ENCODE measurements at places on chromosomes 4 and X.
A peak's percentile ranks its signal among the peaks of the same experiment; 100 is the strongest.

DNA sequence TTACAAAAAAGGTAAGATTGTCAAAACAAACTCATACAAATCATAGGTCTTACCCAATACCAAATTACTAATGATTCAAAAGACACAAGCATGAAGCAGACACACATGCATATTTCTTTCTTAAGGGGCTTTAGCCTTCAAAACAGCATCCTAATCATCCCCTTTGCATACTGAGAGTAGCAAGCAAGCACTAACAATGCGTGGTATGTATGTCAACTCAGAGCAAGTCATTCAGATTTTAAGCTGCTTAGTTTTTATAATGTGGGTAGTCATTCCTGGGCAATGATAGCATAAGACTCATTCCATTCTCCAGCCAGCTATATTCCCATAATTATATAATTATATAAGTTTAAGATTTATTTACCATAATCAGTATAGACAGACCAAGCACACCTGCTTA, 219.6 kb downstream of the DKK2 start:
- DNase-seq: no peak

DNA sequence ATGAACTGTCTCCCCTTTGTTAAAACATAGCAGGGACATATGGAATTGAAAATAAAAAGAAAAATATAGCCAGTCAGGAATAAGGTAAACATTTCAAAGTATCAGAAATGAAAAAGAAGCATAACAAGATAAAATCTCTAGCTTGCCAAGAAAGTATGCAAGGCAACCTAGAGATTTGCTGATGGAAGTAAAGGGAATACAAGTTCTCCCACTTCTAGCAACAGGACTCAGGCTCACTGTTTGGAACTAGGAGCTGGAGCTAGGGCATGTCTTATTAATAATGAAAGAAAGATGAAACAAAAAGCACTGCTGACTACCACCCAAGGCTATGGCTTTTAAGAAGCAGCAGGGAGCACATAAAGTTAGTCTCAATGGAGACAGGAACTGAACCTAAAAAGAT, 18.2 kb downstream of the ANKRD50 start:
- no peak for DNase-seq

- DNase-seq: no peak
Measured at GRCh38 chr4:68719075-68719473, 48.6 kb upstream of the UGT2B15 start.

DNA sequence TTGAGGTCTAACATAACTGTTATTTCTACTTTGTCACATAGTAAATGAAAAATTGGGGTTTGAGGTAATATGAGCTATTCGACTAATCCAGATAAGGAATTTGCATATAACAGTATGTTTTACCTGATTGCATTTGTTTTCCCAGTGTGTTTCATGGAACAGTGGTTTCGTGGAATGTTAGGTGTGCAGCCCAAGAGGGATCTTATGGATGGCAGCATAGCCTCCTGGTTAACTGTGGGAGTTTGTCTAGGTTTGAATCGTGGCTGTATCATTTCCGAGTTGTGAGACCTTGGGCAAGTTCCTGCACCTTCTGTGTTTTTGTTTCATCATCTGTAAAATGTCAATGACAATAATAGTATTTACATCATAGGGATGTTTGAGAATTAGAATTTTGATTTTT, 7.9 kb downstream of the BMPR1B start:
- no peak for DNase-seq

- DNase-seq: no peak
Measured at GRCh38 chr4:139582044-139582443, 26.0 kb upstream of the SETD7 start.

- DNase-seq: peak; percentile 59
Measured at GRCh38 chr4:2433609-2434350, 15.0 kb downstream of the CFAP99 start.

- DNase-seq: no peak
Measured at GRCh38 chr4:123477711-123478209, 81.2 kb downstream of the SPRY1 start.

GRCh38 chrX:153667281-153667955, 6.2 kb downstream of the PNCK start:
- no peak for DNase-seq

- DNase-seq: peak; percentile 93
Measured at GRCh38 chr4:38308728-38309311, 348.6 kb downstream of the PTTG2 start.

DNA sequence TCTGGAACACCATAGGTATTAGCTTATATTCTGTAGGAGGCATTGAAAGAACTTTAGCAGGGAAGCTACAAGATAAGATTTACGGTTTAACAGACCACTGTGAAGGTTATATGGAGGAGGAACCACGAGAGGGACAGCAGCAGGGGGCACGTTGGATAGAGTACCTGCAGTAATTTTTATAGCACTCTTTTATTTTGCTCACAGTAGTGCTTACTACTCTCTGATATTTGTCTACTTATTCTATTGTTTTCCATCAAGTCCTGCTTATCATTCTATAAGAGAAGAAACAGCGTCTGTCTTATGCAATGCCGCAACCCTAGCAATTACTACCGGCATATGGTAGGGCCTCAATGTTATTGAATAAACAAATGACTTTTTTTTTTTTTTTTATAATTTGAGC, 122.5 kb downstream of the PCDH7 start:
- no peak for DNase-seq

DNA sequence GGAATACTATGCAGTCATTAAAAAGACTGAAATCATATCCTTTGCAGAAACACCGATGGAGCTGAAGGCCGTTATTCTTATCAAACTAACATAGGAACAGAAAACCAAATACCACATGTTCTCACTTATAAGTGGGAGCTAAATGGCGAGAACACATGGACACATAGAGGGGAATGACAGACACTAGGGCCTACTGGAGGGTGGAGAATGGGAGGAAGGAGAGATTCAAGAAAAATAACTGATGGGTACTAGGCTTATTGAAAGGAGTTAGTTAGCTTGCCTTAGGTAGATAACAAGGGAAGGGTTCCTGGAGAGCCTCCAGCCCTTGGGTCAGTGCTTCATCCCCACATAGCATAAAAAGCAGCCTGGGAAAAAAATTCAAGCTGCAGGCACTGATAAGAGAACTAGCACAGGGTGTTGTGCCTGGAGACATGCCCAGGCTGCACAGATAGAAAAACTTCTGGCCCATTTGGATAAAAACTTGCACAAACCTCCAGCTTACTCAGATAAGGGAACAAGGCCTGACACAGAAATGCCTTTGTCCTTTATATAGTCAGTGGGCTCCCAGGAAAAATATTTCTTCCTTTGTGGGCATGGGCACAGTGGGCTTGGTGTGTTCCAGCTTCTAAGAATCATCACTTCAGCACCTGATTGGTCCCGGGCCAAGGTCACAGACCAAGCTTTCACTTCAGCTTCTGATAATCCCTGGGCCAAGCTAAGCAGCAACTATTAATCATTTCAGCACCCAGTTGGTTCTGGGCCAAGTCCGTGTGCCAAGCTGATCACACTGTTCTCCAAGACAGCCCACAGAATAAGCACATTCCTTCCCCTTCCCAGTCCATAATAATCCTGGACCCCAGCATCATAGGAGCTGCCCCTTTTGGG, 23.1 kb upstream of the PWWP3B start:
- no peak for DNase-seq

DNA sequence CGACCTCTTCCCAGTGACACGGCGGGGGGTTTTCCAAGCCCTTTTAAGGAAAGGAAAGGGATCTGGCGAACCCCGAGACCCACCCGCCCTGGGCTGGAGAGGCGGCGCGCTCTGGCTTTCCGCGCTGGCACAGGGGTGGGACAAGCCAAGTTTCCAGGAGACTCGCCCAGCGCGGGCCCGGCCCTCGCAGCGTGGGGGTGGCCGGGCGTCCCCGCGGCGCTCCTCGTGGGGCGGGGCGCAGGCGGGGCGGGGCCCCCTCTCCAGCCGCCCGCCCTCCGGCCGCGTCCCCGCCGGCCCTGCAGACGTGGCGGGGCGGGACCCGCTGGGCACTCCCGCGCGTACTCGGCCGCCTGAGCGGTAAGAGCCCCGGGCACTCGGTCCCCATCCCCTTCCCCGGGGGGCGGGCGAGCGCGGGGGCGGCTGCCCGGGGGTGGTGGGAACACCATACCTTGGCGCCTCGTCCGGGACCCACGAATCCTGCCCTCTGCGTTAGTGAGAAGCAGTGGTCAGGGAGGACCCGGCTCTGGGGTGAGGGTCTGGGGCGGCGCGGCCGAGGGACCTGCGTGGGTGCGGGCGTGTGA, at the start of gene FAM114A1:
FAM114A1 (plus strand) TSS at position 329 of the 581 bp plus-strand sequence. CDS start 10,273 bp downstream, outside the sequence.
- peak; percentile 67 for DNase-seq

- no peak for DNase-seq
Measured at GRCh38 chrX:17052210-17052609, 105.8 kb downstream of the REPS2 start.

DNA sequence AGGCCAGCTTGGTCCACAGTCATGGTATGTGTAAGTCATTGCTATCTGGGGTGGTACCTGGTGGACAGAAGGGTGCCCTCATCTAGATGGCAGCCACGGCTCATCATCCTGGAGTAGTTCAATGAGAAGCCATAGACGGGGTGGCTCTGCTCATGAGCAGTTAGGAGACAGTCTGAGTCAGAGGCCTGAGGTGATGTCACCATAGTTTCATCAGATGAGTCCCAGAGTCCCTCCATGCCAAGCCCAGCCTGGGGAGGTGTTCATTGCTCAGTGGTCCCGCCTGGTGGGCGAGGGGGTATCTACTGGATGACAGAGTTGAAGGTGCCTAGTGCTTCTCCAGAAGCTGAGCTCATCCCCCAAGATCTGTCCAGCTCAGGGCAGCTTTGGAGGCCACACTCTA, 49.8 kb downstream of the DLG3 start:
- DNase-seq: no peak

- DNase-seq: no peak
Measured at GRCh38 chr4:37821953-37822605, 4.4 kb upstream of the PGM2 start.

- no peak for DNase-seq
Measured at GRCh38 chr4:24686866-24687692, 102.7 kb upstream of the DHX15 start.

GRCh38 chr4:98305576-98305975, 44.4 kb downstream of the RAP1GDS1 start:
- no peak for DNase-seq

- no peak for DNase-seq
Measured at GRCh38 chr4:4306920-4307319, 16.9 kb downstream of the ZBTB49 start.

DNA sequence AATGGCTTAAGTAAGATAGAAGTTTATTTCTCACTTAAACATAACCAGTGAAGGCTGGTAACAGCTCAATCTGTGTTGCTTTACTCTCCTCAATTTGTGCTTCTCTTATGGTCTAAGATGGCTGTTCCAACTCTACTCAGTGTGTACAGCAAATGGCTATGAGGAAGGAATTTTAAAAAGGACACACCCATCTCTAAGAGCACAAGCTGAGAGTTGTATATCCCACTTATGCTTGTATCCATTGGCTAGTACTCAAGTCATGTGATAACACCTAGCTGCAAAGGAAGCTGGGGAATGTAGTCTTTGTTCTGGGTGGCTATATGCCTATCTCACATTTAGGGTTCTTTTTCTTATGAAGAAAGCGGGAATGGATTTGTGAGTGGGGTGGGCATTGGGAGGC, 63.3 kb downstream of the GPAT3 start:
- DNase-seq: no peak

DNA sequence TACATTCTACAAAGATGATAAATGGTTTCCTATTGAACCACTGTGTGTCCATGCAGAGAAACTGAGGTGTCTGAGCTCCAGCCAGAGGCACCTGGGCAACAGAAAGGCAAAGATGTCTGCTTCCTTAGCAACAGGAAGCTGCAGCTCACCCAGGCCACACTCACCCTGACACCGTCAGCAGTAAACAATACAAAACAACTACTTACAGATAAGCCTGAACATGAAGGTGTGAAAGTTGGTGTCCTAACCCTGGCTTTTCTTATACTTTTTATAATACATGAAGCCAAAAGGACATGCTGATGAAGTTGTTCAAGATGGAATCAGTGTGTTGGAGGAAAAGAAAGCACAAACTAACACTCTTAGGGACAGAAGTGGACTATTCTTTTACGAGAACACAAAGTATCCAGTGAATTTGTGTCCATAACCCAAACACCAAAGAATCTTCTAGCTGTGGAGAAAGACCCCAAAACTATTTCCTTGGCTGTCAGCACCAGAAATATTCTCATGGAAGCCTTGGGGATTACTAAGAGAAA, 117.3 kb downstream of the SYNPO2 start:
- DNase-seq: no peak

DNA sequence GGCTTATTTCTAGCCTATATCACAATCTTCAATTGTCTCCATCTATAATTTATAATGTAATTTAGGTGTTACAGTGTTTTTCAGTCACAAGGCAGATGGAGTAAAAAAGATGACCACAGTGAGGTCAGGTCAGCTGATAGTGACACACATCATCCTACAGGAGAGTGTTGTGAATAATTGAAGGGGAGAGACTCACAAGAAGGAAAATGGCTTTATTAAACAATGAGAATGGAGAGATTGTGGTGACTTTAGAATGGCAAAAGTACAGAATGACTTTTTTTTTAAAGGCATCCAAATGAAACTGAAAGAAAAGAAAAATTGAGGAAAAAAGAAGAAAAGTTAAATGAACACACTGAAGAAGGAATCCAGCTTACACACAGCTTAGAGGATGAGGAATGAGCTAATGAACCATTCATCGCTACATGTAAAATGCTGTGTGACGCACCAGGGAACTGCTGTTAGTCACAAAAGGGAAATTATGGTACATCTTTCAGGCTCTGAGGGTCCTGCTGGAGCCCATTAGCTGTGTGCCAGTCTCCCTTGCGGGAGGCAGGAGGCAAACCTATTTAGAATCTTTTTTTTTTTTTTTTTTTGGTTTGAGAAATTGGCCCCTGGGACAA, 56.6 kb downstream of the SPRY1 start:
- no peak for DNase-seq

DNA sequence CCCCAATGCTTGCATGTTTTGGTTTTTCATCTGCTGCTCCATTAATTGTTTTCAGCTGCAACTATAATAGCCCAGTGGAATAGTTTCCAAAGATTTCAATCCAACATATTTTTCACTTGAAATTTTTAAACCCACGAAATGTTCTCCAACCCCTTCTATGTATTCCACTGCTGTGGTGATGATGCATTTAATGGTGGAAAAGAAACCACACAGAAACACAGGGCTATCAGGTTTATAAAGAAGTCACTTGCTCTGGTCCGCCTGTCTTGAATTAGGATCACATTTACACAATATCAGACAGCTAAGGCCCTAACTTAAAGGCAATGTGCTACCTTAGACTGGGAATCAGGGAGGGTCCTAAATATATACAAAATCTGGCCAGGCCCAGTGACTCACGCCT, 35.0 kb downstream of the OPHN1 start:
- DNase-seq: no peak

GRCh38 chrX:42946544-42947194, 168.7 kb upstream of the PPP1R2C start:
- no peak for DNase-seq

- DNase-seq: no peak
Measured at GRCh38 chr4:153267890-153268289, 63.6 kb downstream of the TRIM2 start.

DNA sequence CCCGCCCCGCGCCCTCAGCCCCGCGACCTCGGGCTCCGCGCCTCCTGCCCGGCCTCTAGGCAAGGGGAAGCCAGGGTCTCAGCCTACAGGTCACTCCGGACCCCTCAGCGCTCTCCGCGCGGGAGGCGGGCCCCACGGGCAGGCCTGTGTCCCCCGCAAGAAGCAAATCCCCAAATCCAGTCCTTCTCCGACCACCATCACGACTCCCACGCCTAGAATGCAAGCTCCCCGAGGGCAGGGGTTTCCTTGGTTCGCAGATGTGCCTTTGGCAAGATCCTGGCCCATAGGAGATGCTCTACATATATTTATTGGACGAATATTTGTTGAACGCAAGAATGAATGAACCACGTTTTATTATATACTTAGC, 260 bp upstream of the CCDC149 start:
- DNase-seq: no peak

Measured in pons (tissue), 1 donor.